Activated CD8-positive, alpha-beta memory T cell treated with anti-CD3 and anti-CD28 coated beads for 4 hours (primary cell): ENCODE measurements at places on chromosomes 12 and 14.

- DNase-seq, result no peak
Measured at GRCh38 chr12:132466241-132467201, 23.4 kb upstream of the FBRSL1 start.

DNA sequence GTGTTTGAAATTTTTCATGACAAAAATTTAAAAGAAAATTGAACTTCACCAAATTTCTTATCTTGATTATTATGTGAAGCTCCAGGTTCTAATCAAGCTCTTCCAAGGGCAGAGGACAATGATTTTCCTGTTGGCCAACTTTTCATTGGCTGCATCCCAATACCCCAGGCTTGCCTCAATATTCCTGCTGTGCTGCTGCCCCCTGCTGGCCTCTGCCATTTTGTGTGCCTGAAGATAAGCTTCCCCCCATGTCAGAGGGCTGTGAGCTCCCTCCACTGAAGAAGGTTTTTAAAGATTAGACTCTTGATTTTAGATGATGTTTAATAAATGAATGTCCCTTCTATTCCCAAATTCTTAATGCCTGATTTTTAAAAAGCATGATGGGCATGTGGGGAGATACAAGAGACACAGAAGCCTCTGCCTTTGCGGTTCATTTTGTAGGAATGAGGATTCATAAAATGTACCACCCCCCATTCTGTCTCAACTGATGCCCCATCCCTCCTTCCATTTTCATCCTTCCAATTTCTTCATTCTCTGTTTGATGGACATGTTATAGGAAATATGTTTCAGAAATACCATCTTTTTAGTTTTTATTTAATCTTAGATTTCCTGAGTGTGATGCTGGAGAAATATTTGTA, 76.7 kb upstream of the RGS6 start:
- DNase-seq, result no peak

DNA sequence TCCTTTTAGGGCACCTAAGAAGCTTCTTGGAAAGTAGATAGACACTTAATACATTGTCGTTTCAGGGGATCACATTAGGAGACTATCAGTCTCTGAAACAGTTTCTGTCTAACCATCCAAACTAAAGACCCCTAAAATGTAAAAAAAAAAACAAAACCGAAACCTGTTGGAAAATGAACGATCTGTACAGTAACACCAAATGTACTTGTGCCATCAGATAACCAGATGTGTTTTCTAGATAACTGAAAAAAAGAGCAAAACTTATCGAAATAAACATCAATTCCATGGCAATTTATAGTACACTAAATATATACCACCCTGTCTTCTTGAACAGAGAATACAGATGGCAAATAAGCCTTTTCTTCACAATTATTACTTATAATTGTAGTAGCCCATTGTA, 2.1 kb downstream of the LDHB start:
- DNase-seq, result no peak

GRCh38 chr12:124497658-124498057, 69.8 kb downstream of the NCOR2 start:
- no peak for DNase-seq

GRCh38 chr12:12338527-12339168, 11.4 kb downstream of the MANSC1 start:
- DNase-seq, result no peak

DNA sequence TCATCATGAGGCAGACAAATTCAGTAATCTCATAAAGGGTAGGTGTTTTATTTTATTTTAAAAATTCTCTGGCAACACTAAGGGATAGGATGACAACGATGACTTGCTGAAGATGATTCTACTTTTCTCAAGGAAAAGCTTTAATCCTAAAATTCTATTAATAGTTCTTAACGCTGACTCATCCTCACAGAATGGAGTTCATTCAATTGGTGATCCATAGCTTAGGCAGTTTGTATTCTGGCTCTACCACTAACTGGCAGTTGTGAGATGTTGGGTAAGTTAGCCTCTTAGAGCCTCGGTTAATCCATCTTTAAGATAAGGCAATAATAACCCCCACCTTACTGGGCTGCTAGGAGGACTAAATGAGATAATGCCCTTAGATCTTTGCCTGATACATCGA, 116.3 kb downstream of the RTN1 start:
- DNase-seq, result no peak

GRCh38 chr14:75689012-75689411, 28.0 kb downstream of the TTLL5 start:
- no peak for DNase-seq

GRCh38 chr12:22313963-22314330, 20.6 kb downstream of the ST8SIA1 start:
- no peak for DNase-seq

GRCh38 chr12:3319723-3320492, 171.1 kb upstream of the PRMT8 start:
- no peak for DNase-seq

- no peak for DNase-seq
Measured at GRCh38 chr14:35766700-35767082, 42.4 kb downstream of the RALGAPA1 start.

DNA sequence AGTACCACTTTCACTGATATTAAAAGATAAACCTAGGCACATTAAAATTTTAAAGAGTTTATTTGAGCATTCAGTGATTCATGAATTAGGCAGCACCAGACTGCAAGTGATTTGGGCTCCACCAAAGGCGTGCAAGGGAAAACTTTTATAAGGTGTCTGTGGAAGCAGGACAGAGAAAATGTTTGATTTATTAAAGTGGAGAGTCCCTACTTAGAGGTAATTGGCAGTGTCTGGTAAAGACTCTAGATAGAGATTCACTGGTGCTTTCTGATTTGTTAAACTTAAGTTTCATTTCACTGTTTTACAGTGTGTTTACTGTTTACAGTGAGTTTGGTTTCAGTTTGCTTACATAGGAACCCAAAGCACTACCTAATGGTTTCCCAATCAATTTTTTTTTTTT, 72.8 kb downstream of the ANKS1B start:
- no peak for DNase-seq

GRCh38 chr12:67456431-67456901, 187.3 kb downstream of the CAND1 start:
- DNase-seq, result no peak

DNA sequence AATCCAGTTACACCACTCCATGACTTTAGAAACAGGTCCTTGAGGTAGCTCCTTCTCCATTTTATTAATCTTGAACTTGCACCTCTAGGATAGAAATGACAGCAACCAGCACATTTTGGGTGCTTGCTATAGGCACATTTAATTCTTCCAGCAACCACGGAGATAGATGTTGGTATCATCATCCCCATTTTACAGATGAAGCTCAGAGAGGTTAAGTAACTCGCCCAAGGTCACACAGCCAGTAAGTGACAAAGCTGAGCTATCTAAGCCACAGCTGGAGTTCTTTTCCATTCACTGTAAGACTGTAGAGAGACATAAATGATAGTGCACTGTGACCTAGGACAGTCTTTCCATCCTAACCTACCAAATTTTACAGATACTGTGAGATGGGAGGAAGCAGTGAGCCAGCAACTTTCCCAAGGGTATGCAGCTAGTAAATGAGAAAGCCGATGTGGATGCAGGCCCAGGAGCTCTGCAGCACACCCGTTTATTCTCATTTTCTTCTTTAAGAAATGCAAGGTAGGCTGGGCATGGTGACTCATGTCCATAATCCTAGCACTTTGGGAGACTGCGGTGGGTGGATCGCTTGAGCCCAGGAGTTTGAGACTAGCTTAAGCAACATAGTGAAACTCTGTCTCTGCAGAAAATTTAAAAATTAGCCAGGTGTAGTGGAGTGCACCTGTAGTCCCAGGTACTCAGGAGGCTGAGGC, 103.2 kb downstream of the TBX5 start:
- DNase-seq, result no peak

- DNase-seq, result no peak
Measured at GRCh38 chr12:15453613-15454012, 131.3 kb downstream of the PTPRO start.
